ENCODE measurements at places on chromosomes 7 and 10.

DNA sequence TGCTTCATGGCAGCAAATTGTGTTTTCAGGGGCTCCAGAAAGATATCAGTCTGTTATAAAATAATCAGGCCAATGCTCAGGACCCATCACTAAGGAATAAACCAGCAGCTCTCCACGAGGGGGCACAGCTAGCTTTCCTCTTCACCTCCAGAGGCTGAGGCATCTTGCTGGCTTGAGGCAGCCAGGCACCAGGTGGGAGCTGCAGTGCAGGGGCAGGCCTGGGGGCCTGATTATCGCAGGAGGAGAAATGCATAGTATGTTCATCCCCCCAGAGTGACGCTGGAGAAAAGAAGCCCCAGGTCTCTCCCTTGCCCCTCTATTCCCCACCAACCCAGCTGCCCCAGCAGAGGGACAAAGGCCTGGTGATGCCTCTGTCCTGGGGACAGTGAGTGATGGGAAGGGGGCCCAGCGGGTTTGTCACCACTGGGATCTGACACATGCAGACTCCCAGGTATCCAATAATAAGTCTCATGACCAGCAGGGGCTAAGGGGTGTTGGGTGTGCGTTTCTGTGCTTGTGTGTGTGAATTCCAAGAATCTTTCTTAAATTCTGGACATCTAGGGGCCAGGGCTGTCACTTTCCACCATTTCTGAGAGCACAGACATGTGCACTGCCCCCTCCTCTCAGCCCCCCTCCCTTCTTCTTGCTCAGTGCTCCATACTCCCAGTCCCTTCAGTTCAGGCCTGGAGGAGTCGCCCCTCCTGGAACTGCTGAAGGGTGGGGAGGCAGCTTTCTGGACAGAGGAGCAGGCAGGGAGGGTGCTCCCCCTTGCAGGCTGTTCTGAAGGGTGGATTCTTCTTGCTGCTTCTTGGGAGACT is 128.1 kb upstream of the FAM20C start:
- no peak for ATAC-seq

DNA sequence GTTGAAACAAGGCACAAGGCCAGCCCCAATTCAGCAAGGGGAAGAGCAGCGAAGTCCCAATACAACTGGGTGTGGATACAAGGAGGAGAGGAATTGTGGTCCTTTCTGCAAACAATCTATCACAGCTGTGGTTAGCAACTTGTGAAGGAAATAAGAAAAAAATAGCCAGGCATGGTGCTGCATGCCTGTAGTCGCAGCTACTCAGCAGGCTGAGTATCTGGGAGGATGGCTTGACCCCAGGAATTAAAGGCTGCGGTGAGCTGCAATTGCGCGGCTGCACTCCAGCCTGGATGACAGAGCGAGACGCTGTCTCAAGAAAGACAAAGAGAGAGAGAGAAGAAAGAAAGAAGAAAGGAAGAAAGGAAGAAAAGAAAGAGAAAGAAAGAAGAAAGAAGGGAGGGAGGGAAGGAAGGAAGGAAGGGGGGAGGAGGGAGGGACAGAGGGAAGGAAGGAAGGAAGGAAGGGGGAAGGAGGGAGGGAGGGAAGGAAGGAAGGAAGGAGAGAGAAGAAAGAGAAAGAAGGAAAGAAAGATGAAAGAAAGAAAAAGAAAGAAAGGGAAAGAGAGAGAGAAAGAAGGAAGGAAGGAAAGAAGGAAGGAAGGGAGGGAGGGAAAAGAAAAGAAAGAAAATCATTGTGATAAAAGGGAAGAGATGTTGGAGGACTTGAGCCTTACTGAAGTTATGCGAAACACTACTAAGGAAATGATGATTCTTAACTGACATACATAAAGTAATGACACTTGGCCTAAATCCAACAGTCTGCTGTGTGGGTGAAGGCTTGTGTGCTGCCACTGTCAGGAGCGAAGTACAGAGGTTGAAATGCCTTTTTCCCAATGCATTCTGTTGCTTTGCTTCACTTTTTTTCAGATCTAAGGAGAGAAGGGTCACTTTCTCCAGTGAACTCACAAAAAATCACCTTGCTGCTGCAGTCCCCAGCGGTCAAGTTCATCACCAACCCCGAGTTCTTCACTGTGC is 117.0 kb upstream of the STK17A start:
- ATAC-seq, result no peak

DNA sequence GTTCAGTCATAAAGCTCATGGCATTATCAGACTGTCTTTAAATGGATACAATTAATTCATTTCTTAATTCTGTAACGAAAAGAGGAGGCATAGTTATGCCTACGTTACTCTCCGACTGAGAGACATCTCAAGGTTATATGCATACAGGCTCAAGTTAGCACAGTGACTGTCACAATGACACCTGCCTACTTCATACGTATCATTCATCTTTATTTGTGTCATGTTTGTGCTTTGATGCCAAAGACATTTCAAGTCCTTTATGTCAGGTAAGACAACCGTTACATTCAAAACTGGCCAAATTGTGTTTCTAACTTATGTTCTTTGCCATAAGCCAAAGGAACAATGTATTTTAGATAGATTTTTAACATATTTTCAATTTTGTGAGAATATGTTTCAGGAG is 328.8 kb upstream of the NRG3 start:
- no peak for ATAC-seq

DNA sequence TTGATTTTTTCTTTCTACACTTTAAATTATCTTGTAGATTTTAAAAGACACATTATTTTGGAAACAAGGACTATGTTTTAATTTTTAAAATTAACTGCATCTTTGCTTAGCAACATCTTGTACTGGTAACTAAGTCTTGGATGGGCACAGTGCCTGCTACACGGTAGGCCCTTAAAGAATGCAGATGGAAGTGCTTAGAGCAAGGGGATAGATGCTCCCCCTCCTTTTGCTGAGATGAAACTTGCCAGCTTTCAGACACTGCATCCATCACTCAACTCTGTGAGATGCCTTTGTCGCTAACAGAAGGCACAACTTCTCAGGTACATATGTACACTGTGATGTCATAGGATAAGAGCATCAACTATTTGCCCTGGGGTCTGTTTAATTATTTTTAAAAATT is 103.9 kb downstream of the LRRC18 start:
- no peak for ATAC-seq

Measured in activated CD4-positive, CD25-positive, alpha-beta regulatory T cell treated with anti-CD3 and anti-CD28 coated beads, Interleukin-2, amount 50 U/mL, for 24 hours (primary cell).